Calu3 (cell line): ENCODE measurements at places on chromosomes 16 and 17. TPM values are rescaled to one million over a fixed set of nuclear protein-coding genes. Genes with fewer than 3 reads are reported as not detected.

The ZNF213 gene
- total RNA-seq: 9.8 and 11.8 TPM in 2 replicates

GRCh38 chr16:30490210-30490609 lies 17.7 kb downstream of the ITGAL start:
- no peak for DNase-seq

The ARSG gene
- total RNA-seq: 1.4 and 2.4 TPM in 2 replicates

DNA sequence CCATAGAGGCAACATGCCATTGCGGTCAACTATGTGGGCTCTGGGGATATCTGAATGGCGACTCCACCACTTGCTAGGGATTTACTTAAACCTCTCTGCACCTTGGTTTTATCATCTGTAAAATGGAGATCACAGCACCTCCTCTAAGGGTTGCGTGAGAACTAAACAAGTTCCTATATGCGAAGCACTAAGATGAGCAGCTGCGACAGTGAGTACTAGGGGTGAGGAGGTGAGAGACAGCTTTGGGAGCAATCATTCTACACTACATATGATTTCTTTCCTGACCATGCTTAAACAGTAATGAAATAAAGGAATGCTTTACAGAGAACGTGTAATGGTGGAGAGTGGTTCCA lies 61.4 kb downstream of the CREBBP start:
- no peak for DNase-seq

GRCh38 chr16:21103941-21104860 lies 46.4 kb downstream of the DNAH3 start:
- no peak for DNase-seq

DNA sequence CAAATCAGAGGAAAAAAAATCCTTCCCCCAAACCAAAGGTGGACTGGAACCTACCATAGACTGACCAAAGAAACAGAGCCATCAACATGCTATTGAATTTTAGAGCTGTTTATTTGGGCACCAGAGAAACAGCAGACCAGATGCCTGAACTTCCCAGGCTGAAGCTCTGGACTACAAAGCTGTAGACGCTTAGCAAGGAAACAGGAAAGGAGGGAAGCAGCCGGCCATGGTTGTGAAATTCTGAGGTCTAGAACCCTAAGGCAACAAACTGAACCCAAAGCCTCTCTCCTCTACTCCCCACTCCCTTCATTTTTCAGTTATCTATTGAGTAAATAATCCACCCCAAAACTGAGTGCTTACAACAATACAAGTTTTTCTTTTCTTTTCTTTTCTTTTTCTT lies 45.4 kb upstream of the MEIOC start:
- no peak for DNase-seq

The MAF gene
- 0.64 and 0.97 TPM in 2 replicates for total RNA-seq
